Stimulated activated CD4-positive, alpha-beta T cell treated with anti-CD3 and anti-CD28 coated beads, Interleukin-2, amount 100 ng/mL, for 24 hours (primary cell): ENCODE measurements at places on chromosomes 13 and 19.

DNA sequence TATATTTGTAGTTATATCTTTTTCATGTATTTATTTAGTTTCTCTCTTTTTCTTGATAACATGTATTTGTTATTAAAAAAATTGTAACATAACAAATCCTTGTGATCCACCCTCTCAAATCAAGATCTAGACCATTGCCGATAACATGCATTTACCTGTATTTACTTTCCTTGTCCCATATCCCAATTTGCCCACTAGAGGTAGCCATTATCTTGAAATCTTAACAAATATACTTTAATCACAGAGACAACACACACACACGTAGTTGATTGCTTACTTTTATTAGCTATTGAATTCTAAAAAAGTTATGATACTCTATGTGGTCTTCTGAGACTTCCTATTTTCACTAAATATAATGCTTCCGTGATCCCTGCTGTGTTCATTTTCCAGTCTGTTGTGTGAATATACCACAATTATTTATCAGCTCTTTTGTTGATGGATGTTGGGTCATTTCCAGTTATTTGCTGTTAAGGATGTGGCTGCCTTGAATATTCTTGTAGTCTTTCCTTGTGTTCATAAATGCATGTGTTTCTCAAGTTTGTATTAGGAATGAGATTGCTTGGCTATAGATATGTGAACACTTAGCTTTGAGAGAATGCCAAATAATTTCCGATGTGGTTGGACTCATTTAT, 31.3 kb upstream of the ZMYM2 start:
- DNase-seq: no peak

DNA sequence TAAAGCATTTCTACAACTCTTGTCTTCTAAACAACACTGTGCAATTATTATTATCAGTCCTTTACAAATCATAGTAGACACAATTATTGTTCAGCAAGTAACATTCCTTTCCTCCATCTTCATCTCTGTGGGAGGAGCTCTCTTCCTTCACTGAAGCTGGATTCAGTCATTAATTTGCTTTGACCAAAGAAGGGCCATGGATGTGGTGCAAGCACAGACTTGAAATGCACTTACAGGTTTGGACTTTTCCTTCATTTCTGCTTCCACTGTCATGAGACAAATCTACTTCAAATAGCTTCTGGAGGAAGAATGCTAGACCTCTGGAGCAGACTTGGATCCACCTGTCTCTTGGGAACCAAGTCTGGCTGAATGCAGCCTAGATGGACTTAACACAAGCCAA, 336.6 kb upstream of the SLITRK6 start:
- no peak for DNase-seq

DNA sequence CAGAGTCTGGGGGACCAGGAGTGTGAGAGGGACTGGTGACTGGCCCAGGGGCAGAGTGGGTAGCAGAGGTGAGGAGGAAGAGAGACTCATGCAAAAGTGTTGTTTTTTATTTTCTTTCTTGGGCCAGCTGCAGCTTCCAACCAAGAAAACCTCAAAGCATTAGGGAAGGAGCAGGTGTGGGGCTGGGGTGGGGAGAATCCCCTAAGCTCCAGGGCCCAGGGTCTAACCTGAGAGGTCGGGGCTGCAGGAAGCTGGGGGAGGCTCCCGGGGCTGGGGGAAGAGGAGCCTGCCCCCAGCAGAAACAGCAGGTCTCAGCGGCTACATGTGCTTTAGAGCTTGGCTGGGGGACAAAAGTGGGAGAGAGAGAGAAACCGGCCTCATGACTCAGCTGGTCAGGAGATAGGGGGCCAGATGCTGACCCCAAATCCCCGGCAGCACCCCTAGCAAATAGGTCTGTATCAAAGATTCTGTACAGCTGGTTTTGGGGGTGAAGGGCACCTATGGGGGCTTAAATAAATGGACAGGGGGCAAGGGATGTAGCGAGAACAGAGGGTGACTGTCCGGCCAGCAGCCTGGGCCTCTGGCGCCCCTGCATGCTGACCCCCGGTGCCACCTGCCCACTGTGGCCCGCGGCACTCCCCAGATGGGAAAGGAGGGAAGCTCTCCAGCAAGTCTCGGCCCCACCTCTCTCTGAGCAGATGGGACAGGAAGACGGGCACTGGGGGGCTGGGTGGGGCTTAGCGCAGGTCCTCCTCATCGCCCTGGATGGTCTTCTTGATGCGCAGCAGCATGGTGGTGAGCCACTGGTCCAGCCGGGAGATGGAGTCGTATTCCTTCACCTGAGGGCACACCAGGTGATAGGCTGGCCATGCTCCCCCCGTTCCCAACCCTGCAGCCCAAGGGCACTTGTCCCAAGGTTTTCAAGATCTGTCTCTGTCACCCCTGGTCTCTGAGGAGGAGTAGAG, 3.8 kb upstream of the KPTN start:
- no peak for DNase-seq

DNA sequence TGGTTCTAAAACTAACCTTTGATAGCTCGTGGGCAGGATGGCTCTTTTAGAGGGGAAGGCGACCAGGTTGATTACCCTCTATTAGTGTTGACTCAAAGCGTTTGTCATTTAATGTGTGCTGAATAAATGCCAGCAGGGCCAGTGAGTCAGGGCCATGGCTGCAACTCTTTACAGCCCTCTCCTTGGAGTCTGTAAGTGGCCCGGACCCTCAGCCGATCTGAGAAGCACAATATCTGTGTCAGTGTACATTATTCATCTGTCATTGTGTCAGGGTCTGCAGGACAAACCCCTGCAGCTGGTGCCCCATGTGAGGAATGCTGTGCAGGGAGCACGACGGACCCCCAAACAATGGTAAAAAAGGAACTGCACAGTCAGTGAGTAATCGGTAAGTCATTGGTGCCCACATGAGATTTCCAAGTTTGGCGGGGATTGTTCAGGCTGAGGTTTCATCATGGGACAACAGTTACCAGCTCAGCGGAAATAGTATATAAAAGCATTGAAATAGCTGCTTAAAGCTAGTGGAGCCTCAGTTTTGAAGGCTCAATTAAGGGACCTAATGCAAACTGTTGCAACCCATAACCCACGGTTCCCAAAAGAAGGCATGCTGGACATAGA, 139.1 kb downstream of the ZNF675 start:
- DNase-seq: no peak

GRCh38 chr13:73981595-73981994, 152.6 kb downstream of the KLF12 start:
- no peak for DNase-seq

GRCh38 chr19:18214779-18215433, 11.1 kb upstream of the RAB3A start:
- DNase-seq: no peak

- DNase-seq: no peak
Observed at GRCh38 chr19:2546128-2547032, 70.5 kb downstream of the GADD45B start.

GRCh38 chr19:3471954-3472655, 8.2 kb downstream of the SMIM24 start:
- DNase-seq: peak; percentile 55

DNA sequence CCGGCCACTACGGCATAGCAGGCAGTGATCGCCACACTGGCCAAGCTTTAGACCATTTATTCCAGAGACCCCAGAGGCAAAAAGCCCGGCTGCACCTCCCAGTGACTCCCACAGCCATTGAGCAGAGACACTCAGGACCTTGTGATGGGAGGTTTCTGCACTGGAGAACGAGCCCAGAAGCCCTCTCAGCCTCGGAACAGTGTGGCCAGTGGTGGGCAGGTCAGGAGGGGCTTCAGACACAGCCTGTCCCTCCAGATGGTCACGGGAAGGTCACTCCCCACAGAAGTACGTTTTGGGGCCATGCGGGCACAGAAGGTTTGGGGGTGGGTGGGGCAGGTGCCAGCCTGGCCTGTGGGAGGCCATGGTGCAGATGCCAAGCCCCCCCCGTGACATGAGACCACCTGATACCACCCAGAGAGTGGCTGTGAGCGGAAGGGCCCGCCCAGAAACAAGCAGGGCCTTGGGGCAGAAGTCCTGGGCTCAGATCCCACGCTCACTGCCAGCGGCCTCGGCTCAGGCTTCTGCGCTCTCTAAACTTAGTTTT, 599 bp upstream of the F10 start:
- DNase-seq: no peak

GRCh38 chr19:34254046-34254697, at the start of gene GARRE1:
Gene GARRE1 (plus strand): TSS chr19:34254554. CDS start chr19:34300474, 45,920 bp downstream.
- peak; percentile 93 for DNase-seq

DNA sequence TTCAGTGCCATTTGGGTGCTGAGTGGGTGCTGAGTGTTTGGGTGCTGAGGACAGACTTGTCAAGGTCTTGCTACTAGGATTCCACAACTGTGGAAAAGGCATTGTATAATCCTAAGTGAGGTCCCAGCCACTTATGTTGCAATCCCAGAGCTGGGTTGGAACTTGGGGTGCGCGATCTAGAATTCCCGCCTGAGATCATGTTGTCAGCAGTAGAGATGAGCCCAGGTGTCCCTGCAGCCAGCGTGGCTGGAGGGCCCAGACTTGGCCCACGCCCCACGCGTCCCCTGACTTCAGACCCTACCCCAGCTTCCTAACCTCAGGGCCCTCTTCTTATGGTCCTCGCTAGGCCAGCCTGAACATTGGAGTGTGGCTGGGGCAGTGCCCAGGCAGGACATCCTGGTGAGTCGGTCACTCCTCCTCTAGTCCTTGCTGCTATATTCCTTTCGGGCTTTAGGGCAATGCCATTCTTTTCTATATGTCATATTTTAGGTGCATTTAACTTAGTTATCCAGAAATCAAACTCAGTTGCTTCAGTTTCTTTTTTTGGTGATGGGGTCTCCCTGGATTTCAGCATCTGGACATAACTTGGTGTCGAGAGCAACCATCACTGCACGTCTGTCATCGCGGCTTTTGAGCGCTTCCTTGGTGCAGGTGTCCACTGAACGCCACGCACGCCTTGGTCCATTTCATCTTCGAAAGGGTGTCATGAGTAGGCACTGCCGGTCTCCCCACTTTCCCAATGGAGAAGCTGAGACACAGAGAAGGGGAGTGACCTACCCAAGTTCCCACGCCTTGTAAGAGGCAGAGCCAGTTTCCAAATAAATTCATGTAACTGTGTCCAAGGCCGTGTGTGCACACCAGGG, 46.4 kb upstream of the F7 start:
- no peak for DNase-seq

DNA sequence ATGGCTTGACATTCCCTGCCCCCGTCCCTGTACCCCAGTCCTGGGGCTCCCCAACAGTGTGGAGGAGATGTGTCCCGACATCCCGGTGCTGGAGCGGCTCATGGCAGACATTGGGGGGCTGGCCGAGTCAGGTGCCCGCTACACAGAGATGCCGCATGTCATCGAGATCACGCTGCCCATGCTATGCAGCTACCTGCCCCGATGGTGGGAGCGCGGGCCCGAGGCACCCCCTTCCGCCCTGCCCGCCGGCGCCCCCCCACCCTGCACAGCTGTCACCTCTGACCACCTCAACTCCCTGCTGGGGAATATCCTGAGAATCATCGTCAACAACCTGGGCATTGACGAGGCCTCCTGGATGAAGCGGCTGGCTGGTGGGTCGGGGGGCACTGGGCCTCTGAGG, 83.8 kb downstream of the RYR1 start:
- no peak for DNase-seq

- DNase-seq: no peak
Observed at GRCh38 chr19:6204212-6204611, 68.7 kb downstream of the ACSBG2 start.

- DNase-seq: no peak
Observed at GRCh38 chr13:30124131-30124768, 183.1 kb downstream of the KATNAL1 start.

GRCh38 chr13:104571161-104571892, 1505.1 kb upstream of the SLC10A2 start:
- no peak for DNase-seq

DNA sequence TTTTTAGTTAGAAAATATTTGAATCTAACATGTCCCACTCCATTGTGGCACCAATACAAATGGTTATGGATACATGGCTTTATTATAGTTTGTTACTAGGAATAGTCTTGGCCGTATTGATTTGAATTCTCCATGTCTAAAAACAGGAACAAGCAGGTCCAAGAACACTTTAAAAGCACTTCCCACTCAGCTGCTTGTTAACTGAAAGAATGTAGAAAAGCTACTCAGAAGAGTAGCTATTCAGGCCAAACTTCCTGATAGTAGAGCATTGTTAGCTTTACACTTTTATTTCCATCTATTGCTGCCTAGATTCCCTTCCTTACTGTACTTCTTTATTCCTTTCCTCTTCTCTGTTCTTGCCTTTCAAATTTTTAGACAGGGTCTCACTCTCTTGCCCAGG, 6.9 kb downstream of the PIBF1 start:
- DNase-seq: no peak

- no peak for DNase-seq
Observed at GRCh38 chr19:13024126-13024950, 29.1 kb downstream of the NFIX start.

DNA sequence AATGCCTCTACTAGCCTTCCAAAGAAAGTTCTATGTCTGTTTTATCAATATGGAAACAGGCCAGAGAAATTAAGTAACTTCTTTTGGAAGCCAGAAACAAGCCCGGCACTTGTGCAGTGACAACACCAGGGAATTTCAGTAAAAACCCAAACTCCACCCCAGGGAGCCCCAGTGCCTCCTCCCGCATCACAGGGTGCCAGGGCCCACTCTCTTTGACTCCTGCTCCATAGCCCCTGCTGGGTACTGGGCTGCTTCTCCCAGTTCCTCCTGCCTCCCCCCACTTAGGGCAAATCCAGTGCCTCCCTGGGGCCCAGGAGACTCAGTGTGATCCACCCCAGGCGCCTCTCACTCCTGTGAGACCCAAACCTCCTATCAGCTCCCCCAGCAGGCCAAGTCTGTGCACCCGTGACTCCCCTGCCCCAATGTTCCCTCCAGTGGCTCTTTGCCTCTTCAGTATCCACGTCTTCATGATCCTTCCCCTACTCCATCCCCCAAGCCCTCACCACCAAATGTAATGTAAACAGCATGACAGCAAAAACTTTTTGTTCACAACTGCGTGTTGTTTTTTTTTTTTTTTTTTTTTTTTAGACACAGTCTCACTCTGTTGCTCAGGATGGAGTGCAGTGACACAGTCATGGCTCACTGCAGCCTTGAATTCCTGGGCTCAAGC, 2.3 kb upstream of the FFAR3 start:
- DNase-seq: no peak

DNA sequence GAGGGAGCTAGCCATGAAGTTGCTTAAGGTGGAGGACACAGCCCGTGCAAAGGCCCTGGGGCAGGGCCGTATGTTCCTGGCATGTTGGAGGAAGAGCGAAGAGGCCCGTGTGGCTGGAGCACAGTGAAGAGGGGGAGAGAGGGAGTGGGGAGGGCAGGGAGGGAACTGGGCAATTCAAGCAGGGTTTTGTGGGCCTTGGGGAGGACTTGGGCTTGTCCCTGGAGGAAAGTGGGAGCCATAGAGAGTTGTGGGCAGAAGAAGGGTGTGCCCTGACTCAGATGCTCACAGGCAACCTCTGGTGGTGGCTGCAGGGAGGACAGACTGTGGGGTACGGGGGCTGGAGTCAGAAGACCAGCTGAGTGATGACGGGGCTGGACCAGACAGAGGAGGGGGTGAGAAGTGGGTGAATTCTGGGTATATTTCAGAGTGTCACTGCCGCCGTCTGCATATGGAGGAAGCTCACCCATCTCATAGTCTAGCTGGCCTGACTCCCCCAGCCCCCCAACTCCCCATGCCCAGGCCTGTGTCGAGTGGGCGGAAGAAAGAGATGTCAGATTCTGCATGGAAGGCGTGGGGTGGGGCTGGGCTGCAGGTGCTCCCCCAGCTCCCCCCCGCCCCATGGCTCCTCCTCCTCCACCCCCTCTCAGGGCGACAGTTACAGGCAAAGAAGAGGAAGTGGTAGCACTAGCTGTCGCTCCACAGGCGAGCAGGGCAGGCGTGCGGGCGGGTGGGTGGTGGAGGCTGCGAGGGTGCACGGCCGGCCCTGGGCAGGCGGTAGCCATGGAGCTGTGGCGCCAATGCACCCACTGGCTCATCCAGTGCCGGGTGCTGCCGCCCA, at the start of gene VAV1:
TSS of gene VAV1 (plus strand) at position 681 of the 838 bp plus-strand sequence. CDS start at position 781, 100 bp downstream.
- peak; percentile 73 for DNase-seq

- DNase-seq: no peak
Observed at GRCh38 chr13:50888362-50888761, 21.2 kb upstream of the RNASEH2B start.
